HT-29 (cell line): ENCODE measurements at places on chromosomes 2 and 18. TPM values are rescaled to one million over a fixed set of nuclear protein-coding genes. Genes with fewer than 3 reads are reported as not detected.
A peak's percentile ranks its signal among the peaks of the same experiment; 100 is the strongest.

The C1QL2 gene
- total RNA-seq, result not detected in 2 replicates

The RFX8 gene
- not detected in 2 replicates for total RNA-seq

The TLX2 gene
- 0.08 TPM in 1 of 2 replicates, not detected in the other for total RNA-seq

DNA sequence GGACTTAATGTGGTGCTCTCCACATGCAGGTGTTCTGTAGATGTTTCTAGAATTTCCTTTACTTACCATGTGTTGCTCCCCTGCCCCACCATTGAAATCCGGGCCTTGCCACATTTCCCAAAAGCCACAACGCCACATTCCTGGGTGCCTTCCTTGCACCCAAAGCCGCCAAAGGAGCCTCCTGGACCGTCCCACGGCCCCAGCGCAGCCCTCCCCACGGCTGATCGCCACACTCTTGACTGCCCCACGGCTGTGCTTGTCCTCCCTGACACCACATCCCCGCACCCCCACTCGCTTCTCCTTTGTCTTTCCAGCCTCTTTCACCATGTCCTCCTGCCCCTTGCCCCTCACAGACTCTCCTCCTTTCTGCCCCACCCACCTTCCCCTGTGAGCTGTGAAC lies 40.2 kb upstream of the CHMP1B start:
- DNase-seq, result no peak

- peak; percentile 22 for DNase-seq
Measured at GRCh38 chr2:108633409-108633808, 85.9 kb upstream of the RANBP2 start.

DNA sequence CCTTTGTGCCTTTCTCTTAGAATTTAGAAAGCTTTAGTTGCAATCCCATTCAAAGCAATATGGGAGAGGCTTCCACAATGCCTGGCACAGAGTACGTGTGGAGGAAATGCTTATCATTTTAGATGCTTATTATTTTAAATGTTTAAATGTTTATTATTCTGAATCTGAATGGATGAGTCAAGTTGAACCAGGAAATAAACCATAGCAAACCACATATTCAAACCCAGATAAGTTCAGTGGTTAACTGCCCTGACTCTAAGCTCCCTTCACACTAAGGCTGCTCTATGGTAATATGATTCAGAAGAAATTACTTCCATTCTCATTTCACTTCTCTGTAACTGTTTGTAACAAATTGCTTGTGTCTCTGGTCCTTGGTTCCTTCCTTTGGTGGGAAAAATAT lies 5.2 kb upstream of the PPP4R1 start:
- peak; percentile 24 for DNase-seq

DNA sequence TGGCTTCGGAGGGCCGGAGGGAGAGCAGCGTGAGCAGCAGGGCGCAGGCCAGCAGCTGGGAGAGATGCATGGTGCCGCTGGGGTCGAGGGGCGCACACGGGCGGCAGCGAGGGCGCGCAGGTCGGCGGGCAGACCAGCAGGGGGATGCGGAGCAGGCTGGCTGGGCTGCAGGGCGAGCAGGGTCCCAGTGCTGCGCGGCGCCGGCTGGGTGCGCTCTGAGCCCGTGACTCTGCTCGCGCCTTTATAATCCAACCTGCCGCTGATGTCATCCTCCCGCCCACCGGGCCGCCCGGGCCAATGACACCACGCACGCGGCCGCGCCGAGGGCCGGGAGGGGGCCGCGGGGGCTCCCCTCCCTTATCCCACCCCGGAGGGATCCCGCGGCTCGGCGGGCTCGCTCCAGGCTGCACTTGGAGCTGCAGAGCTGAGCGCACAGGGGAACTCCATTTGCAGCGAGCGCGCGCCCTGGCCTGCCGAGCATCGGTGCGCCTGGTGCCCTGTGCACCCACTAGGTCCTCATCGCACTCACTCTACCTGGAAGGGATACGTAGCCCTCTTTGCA lies at the start of gene NPPC:
Gene NPPC (minus strand): TSS at position 217 of the 562 bp plus-strand sequence. CDS start 147 bp downstream, at position 70.
- DNase-seq, result no peak

GRCh38 chr2:105887256-105887655 lies 142.5 kb downstream of the NCK2 start:
- DNase-seq, result no peak

- DNase-seq, result no peak
Measured at GRCh38 chr2:205364261-205364660, 318.0 kb upstream of the NRP2 start.

GRCh38 chr2:46451131-46451711 lies 28.1 kb upstream of the TMEM247 start:
- DNase-seq, result no peak

DNA sequence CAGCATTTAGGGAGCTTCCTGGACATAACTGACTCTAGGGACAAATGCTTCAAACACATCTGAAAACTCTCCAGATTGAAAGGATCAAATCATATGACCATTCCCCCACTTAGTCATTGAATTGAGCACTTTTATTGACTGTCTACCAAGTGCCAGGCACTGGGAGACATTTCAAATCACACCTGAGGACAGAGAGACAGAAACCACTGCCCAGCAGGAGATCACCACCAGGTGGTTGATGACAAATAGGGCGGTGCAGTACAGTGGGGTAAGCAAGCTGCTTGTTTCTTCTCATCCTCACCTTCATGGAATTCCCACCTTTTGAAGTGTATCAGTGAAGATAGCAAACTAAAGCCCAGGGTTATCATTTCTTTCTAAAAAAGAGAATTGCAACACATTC lies 19.0 kb upstream of the CXCR4 start:
- no peak for DNase-seq

DNA sequence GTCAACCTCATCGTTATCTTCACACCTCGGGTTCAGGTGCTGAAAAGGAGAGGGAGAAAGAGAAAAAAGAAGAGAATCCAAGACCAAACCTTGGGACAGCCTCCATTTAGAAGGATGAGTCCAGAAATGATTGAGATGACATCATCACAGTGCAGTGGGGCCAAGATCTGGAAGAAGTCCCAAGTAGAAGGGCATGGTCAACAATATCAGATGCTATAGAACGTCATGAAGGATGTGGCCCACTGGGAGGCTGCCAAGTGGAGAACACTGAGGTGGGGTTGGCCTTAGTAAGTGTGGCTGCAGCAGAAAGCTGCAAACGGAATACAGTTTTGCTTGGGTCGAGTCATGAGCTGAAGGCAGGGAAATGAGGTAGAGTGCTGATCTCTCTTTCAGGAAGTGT lies 91.1 kb upstream of the FZD7 start:
- DNase-seq, result no peak

- no peak for DNase-seq
Measured at GRCh38 chr2:144935736-144936135, 415.8 kb upstream of the ZEB2 start.

- DNase-seq, result no peak
Measured at GRCh38 chr2:78061301-78061700, 539.1 kb upstream of the LRRTM4 start.

GRCh38 chr2:204931562-204931961 lies 386.3 kb downstream of the PARD3B start:
- no peak for DNase-seq
